ENCODE measurements at places on chromosomes 4 and X. TPM values are rescaled to one million over a fixed set of nuclear protein-coding genes. Genes with fewer than 3 reads are reported as not detected.

The NUP62CL gene
- total RNA-seq = 0.23 TPM

The TCP11X2 gene
- not detected for total RNA-seq

The SPANXA2 gene
- total RNA-seq = not detected

The MAGEB10 gene
- total RNA-seq = not detected

The OCIAD2 gene
- total RNA-seq = 43.1 TPM

The NPY5R gene
- total RNA-seq = not detected

The XAGE1B gene
- not detected for total RNA-seq

The KCNIP4 gene
- total RNA-seq = not detected

The MEPE gene
- not detected for total RNA-seq

The ARX gene
- total RNA-seq = not detected

The CLDN34 gene
- total RNA-seq = not detected

The JCHAIN gene
- not detected for total RNA-seq

The PPBP gene
- total RNA-seq = not detected

The RBPJ gene
- total RNA-seq = 77.2 TPM

DNA sequence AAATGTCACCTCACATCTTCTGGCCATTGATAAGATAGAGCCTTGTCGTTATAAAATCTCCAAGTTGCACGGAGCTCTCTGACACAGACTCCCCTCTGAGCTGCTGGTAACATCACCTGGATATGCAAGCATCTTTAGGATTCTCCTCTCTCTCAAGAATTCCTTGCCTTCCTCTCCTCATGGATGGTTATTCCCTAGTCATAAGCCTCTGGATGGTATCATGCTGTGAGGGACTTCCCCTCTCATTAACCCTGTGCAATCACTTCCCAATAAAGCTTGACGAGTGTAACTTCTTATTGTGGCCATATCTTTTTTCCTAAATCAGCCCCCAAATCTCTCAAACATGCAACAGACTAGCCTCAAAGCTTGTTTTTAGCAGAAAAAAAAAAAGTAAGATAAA is 1057.0 kb upstream of the SLIT2 start:
- DNase-seq = no peak

GRCh38 chr4:122762520-122762919 is 30.0 kb downstream of the BBS12 start:
- no peak for DNase-seq

DNA sequence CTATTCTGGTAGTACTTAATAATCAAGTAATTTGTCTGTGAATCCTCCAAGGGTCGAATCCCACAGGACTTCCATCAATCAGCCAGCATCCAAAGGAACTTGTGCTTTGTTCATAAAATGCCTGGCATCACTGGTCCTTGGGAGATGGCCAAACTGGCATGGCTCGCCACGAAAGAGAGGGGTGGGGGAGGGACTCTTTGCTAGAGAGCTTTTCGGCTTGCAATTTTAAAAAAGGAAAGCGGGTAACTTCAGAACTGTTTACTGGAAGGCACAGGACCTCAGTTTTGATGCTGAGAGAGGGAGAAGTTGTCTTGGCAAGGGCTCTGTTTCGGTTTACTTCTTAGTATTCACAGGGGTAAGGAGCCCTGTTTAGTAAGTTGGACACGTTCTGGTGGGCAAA is 79.4 kb upstream of the FHL1 start:
- no peak for DNase-seq

DNA sequence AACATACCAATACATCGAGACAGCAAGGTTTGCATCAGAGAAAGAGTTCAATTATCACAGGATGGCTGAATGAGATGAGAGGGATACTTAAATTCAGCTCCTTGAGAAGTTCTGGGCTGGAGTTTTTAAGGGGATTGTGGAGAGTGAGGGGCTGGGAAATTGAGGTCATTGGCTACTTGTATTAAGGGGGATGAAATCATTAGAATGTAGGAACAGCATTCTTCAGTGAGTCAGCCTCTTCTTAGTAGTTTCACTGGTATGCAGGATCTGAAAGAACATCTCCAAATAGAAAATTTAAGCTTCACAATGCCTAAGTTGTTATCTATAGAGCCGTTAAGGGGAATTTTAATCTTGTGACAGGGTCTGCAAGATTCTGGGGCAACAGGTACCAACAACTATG is 211.6 kb upstream of the TAPT1 start:
- no peak for DNase-seq

DNA sequence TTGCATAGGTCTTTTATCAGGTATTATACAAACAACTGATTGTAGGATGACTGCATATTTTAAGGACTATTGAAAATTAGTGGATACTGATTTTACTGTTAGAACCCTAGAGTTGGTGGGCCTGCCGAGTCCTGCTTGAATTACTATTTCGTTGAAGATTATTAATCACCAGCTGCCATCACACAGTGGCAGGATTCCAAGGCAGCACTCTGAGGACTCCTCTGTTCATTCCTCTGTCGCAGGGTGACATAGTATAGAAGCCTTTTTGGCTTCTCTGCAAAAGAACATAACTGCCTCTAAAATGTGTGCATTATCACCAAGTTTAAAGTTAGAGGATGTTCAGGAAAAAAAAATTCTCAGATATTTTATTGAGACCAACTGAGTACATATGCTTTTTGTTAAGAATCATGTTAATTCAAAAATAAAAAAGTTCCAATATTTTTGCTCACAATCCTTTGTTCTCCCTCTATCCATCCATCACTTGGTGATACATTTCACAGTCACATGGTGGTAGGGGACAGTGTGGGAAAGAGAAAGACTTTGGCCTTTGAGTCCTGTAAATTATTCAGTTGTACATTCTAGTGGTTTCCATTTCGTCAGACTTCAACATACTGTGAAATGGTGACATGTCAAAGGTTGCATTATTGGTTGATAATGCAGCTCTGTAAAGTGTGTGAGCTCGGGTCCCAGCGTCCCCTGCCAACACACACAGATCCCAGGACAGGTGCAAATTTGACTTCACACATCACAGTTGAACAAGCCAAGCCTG is 332.5 kb downstream of the GRID2 start:
- no peak for DNase-seq

DNA sequence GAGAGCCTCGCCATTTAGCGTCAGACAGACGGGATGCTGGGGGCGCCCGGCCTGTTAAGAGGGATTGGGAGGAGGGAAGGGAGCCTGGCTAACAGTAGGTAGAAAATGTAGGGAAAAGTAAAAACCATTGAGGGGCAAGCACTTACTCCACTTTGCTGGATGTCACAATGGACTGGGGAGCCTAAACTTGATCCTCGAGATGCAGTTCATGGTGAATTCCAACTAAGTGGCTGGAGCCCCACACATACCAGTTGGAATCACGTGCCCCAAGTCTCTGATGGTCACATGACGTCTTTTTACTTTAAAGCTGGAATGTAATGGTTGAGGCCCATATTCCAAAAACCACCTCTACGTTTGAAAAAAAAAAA is 1.5 kb downstream of the PLS3 start:
- peak; percentile 60 for DNase-seq

DNA sequence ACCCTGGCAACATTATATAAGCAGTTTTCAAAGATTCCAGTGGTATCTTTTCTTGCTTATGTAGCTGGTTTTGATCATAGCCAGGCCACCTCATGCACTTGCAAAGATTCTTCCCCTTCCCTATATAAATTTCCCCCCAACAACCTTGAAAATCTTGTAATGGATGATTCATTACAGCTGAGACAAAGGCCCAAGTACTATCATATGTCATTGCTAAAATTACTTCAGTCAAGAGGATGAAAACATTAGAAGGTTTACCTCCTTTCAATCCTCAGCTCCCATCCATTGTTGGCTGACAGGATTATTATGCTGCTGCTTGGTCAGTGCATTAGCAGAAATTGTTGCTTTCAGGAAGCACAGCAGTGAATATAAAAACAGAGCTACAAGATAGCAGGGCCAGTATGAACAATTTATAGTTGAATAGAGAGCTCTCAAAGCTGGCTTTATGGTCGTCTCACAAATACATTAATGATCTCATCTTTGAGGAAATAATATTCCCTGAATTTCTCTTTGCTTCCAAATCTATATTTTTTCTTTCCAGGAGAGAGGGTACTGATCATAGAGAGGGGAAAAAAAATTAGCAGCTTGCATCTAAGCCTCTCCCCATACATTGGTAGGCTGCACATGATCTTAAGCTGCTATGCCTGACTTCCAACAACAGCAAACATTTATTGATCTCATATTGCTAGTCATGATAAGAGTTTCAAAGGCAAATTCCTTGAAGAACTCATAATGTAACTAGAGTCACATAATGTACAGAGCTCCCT is 7.7 kb upstream of the ARHGEF38 start:
- no peak for DNase-seq

DNA sequence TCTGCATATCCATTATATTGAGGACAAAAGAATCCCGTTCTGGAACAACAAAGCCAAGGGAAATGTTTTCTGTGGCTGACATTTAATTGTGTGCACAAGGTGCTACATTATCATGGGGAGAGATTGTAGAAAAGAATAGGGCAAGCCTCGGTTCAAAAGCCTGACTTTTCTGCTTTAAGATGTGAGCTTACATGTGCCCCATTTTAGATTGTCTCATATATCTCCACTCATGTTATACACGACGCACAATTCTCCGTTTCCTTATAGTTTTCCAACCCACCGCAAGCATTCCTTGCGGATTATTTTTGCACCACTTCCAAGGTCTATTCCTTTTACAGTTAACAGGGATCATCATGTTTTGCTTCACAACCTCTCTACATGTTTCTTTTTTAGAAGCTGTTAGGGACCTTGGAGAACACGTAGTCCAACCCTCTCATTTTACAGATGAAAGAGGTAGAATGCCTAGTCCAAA is 99.6 kb upstream of the MAML3 start:
- no peak for DNase-seq

DNA sequence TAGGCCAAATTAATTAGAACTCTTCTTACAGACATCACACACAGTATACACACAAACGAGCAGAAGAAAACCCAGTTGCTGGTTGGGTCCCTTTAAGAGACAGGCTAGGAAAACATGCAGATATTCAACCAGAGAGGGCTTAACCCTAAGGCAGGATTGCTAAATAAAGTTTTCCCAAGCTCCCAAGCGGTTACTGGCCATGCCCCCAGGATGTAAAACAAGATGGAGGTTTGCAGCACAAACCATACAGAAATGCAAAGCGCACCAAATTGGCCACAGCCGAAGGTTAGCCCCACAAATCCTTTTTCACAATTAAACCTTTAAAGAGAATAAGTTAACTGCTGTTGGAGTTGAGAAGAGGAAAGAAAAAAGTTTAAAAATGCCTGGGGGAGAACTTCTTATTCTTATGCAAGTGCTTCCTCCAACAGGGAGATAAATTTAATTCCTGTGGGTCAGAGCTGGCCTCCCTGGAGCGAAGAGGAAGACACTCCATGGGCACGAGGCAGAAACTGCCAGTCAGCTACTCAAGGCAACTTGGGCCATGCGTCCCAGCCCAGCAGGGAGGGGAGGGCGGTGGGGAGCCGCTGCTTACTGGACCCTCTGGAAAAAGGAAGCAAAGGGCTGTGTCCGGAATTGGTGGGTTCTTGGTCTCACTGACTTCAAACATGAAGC is 167.6 kb upstream of the ARSJ start:
- DNase-seq = no peak

GRCh38 chr4:54843106-54843505 is 185.3 kb downstream of the KIT start:
- no peak for DNase-seq

DNA sequence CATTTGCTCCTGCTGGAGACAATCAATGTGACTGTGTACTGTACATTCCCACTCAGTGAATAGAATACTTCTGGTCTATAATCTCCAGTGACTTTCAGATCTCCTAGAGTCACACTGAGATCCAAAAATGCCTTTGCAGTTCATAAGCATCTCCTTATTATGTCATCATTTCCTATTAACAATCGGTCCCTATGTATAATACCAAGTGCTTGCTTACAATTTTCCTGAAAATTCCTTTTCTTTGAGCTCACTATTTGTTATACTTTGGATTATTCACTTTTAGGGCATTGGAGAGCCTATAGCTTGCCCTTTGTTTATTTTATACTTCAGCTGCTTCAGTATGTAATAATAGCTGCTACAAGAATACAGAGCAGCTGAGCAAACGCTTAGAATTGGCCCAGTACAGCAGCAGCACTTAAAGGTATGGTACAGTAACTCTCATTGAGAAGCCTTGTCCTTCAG is 313.0 kb downstream of the DCTD start:
- peak; percentile 93 for DNase-seq

GRCh38 chr4:973431-974397 is at the start of gene DGKQ:
Gene DGKQ, minus strand, starts transcription at chr4:973569. Its CDS starts 87 bp downstream, at chr4:973482.
- peak; percentile 91 for DNase-seq

GRCh38 chrX:39613997-39614679 is 483.6 kb downstream of the BCOR start:
- no peak for DNase-seq

GRCh38 chrX:54357414-54358377 is at the start of gene WNK3:
Gene WNK3, minus strand, starts transcription at chrX:54358046.
- peak; percentile 57 for DNase-seq

DNA sequence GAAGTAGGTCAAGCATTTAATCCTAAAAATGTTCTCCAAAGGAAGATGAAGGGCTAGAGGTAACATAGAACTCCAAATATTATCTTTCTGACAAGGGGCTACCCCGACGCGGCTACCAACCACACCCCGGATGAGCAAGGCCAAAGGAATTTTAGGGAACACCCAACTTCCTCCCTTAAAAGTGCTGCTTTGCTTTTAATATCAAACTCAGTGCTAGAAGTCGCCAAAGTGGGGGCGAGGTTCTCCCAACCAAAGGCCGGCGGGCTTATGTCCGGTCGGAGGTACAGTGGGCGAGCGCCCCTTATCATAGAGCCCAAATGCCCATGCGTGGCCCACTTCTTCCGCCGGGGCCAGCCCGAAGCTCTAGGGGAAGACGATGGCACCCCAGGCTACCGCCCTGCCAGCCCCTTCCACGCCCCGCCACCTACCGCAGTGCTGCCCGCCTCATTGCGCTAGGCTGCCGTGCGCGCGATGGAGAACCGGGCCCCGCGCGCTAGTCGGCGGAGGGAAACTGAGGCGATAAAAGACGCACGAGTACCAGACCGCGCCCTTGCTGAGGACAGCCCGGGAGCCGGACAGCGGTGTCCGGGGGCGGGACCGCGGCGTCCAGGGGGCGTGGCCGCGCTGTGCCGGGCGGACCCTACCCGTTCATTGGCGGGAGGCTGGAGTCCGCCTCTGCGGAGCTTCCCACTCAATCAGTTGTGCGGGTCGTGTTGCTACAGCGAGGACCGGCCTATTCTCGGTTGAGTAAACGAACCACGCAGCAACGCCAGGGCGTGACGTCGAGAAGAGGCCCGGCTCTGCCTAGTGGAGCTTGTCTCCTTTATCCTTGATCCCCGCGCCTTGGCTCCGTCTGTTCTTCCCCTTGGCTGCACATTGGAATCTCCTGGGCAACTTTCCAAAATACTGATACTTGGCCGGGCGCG is at the start of gene ACOT9:
ACOT9 (minus strand) TSS at position 580 of the 926 bp plus-strand sequence; CDS start at position 448, 132 bp downstream.
- peak; percentile 96 for DNase-seq

DNA sequence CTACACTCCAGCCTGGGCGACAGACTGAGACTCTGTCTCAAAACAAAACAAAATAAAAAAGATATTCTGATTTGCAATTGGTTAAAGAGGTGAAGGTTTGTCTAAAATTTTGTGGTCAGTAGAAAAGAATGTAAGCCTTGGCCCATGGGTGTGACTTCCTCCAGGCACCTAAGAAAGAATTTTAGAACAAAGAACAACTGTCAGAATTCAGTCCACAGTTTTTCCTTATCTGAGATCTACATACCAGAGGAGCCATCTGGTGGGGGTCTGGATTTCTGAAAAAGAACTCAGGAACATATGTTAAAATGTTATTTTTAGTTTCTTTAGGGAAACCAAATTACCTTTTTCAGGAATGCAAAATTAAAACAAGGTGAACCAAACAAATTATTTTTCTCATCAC is 434.1 kb downstream of the ANKRD50 start:
- DNase-seq = peak; percentile 7

GRCh38 chr4:38179690-38180377 is 219.6 kb downstream of the PTTG2 start:
- peak; percentile 86 for DNase-seq

GRCh38 chr4:89000844-89001360 is 56.1 kb downstream of the FAM13A start:
- peak; percentile 79 for DNase-seq

Measured in dermis blood vessel endothelial cell (primary cell).